Type B pancreatic cell (in vitro differentiated cells): ENCODE measurements at places on chromosomes 5 and 9. TPM values are rescaled to one million over a fixed set of nuclear protein-coding genes. Genes with fewer than 3 reads are reported as not detected.

DNA sequence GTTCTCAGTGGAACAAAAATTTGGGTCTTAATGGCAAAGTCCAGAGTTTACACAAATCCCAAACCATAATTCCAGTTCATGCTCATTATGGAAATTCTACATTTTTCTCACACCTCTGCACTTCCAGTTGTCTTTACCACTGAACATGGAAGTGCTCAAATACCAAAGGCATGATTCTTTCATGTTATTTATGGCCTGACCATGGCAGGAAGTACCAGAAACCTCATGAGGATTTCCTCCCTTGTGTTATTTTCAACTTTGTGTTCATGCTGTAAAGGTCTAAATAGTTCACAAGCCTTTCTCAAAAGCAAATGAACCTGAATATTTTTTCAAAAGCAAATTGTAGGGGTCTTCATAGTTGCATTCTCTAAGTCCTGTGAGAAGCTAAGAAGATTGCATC lies 82.0 kb upstream of the ITGA1 start:
- peaks cover 15% of the 10 kb centered on the region for H3K4me1 ChIP-seq
- no peak overlapping the region for H3K4me3 ChIP-seq
- H3K27me3 ChIP-seq = peaks cover 3% of the 10 kb centered on the region
- no peak for DNase-seq

- no peak for DNase-seq
- H3K27ac ChIP-seq = no peak overlapping the region
- peaks cover 4% of the 10 kb centered on the region for H3K4me1 ChIP-seq
- peaks cover 8% of the 10 kb centered on the region for H3K36me3 ChIP-seq
Measured at GRCh38 chr5:68565427-68565826, 349.9 kb downstream of the PIK3R1 start.

DNA sequence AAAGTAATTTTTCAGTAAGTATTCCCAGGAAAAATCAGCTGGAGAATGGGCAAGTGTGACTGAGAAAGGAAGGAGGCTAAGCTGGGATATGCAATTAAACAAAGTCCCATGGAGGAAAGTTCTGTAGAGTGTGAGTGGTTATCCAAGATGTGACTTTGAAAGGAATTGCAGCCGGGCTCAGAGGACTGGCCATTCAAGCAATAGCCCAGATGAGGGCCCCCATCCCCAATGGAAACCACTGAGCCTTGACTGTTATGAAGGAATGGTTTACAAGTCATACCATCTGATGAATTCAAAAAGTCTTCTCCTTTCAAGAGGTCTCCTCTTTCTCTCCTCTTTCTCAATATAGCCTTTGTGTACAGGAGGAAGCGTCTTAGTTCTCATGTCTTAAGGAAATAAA lies 6.5 kb downstream of the LVRN start:
- no peaks in the 10 kb centered on the region for H3K36me3 ChIP-seq
- no peaks in the 10 kb centered on the region for H3K4me1 ChIP-seq
- no peak for DNase-seq

Gene VCAN
- total RNA-seq = 106 and 341 TPM in 2 replicates

Gene FOXD4L6
- total RNA-seq = 0.14 and 0.17 TPM in 2 replicates
